Left ventricle myocardium superior (tissue), 1 donor: ENCODE measurements at places on chromosomes 12 and 14. TPM values are rescaled to one million over a fixed set of nuclear protein-coding genes. Genes with fewer than 3 reads are reported as not detected.

DNA sequence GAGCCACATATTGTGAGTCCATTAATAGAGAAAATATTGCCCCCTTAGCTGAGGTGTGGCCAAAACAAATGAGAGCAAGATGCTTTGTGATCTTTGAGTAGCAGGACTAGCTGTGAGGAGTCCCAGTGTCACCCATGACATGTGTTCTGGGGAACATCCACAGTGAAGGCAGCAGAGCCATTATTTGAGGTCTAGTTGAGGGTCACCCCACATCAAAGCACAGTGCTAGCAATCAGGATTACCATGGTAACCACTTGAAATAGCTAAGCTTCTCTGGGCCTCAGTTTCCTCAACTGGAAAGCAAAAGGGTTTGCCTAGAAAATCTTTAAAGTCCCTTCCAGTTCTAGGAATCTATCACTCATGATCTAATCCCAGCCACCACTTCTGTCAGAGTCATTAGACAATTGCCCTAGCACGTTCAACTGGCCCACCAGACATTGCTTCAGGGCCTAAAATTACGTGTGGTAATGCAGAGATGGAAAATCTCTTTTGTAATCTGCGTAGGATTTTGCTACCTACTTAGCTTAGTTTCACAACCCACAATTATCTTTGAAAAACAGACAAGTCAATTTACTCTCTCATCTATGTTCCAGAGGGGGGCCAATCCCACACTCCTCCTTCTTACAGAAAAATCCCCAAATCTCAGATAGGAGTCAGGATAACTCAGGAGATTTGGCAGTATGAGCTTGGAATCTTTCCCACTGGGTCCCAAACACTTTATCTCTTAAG, 251.2 kb upstream of the EGLN3 start:
- no peak for DNase-seq

DNA sequence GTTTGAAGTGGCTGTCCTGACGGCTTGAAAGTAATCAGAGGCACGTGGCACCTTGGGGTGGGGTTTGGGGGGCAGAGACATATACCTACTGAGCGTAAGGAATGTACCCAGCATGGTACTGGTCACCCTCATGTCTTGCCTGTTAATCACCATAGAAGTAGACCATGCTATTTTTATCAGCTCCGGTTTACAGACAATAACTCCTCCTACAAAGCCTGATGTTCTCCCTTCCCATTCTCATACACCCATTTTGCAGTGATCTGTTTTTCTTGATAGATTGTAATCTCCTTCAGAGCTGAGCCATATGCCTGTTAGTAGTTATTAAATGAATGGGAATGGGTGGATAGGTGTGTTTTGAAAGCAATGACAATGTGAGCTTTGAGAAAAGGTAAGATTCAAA, 10.5 kb downstream of the EVL start:
- DNase-seq, result no peak

- no peak for DNase-seq
Measured at GRCh38 chr14:25050269-25051150, 563 bp upstream of the STXBP6 start.

DNA sequence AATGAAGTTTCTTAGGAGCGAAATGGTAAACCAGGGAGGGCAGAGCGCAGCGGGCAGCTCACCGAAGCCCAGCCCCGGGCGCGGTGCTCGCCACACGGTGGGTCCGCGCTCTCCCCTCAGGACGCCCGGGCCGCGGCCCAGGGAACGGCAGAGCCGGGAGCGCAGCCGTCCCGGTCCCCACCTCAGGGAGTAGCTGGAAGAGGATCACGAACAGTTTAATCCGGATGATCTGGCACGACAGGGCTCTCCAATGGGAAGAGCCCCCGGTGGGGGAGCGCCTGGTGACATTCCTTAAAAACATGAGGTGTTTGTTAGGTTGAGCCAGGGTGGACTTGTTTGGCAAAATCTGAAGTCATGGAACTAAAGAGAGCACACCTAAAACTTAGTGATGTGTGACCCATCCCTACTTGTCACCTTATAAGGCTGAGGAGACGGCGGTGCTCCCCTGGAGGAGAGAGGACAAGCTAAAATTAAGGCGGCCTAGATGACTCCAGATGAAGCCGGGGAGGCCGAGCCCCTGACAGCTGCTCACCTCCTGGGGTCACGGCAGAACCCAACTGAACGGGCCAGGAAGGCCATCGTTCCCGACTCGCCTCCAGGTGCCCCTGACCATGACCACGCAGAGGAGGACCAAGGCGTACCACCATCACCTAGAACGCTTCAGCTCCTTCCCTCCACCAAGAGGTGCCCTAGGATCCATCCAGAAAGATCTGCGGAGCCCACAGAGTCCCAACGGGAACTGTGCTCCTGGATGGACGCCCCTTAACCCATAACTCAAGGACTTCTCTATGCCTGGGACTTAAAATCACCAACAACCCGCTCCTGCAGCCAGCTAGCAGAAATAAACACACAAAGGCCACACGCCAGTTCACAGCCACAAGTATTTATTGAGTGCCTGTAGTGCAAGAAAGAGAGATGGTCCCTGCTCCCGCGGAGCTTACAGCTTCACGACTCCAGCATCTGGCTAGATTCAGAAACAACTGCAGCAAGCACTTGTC, 866 bp upstream of the PITPNM2 start:
- DNase-seq, result no peak

Gene LALBA
- not detected for total RNA-seq

Gene PTPRB
- total RNA-seq, result 34.4 TPM

Gene PTPRR
- total RNA-seq, result 0.55 TPM

DNA sequence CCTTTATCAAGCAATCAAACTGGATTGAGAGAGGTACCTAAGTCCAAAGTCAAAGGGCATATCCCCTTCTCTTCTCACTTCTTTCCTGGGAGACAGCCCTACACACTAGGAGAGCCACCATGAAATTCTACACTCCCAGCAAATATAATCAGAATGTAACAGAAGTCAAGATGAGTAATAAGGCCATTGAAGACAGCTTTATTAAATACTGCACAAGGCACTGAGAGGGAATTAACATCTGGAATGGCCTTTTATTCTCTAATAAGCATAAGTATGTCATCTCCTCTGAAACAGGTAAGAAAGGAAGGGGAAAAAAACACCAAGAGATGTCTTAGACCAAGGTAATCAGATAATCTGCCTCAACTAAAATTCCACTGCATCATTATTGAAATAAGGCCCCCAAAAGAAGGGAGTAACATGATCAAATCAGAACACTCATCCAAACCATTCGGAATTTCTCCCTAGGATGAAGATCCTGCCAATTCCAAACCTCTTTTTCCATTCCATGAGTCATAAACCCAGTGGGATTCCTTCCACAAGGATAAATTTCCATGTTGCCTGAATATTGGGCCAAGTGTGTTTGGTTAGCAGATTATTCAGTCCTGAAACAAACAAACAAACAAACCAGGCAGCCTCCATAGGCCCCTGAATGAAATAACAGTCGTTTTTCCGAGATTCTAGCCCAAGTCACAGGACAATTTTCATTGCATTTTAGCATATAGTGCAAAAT, 19.9 kb downstream of the SLC35F4 start:
- no peak for DNase-seq

DNA sequence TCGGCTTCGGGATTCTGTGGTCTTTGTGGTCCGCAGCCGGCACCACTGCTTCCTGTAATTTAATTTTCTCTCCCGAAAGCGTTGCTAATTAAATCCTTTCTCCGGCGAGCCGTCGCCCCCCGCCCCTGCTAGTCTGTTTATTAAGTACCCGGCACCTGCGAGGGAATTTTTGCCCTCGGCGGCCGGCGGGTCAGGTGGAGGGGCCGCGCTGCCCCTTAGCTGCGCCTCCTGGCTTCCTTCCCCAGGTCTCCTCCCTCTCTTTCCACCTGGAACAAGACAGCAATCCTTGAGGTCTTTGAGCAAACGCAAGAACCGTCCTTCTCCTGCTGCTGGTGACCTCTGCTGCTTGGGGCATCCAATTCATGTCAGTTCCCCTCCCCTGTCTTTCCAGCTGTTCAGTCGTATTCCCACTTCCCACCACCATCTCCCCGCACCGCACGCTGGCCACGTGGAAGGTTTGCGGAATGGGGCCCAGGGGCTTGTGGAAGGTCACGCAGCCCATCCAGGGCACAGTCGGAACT, 16.2 kb downstream of the ZDHHC22 start:
- DNase-seq, result no peak

Gene C12orf54
- total RNA-seq, result not detected

- no peak for DNase-seq
Measured at GRCh38 chr14:60102389-60102788, 10.7 kb downstream of the PCNX4 start.

- no peak for DNase-seq
Measured at GRCh38 chr12:4472046-4472445, 26.4 kb upstream of the FGF6 start.

DNA sequence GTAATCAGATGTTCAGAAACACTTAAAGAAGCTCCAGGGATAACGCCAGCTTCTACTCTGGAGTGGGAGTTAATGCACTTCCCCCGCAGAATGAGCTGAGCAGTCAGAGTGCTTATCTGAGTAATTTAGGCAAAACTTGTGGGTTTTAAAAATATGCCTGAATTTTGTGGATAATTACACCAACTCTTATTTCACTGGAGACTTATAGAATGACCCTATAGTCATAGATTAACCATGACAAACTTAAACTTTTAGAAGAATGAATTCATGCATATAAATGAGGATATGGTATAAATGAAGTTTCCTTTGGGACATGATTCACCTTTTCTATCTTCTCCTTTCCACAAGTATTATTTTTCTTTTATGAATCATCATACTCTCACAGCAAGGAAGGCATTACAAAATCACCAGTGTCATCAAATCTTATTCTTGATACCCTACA, 241.1 kb upstream of the FBXO33 start:
- no peak for DNase-seq

GRCh38 chr12:26473291-26473690, 277.9 kb downstream of the SSPN start:
- DNase-seq, result no peak

Gene SCAF11
- 79.9 TPM for total RNA-seq

- DNase-seq, result no peak
Measured at GRCh38 chr14:97688631-97689336, 891.6 kb downstream of the VRK1 start.

- DNase-seq, result no peak
Measured at GRCh38 chr12:29957835-29958234, 174.1 kb upstream of the TMTC1 start.

- DNase-seq, result no peak
Measured at GRCh38 chr12:55957106-55957859, 8.6 kb downstream of the PMEL start.

Gene ARHGAP9
- 5.7 TPM for total RNA-seq

DNA sequence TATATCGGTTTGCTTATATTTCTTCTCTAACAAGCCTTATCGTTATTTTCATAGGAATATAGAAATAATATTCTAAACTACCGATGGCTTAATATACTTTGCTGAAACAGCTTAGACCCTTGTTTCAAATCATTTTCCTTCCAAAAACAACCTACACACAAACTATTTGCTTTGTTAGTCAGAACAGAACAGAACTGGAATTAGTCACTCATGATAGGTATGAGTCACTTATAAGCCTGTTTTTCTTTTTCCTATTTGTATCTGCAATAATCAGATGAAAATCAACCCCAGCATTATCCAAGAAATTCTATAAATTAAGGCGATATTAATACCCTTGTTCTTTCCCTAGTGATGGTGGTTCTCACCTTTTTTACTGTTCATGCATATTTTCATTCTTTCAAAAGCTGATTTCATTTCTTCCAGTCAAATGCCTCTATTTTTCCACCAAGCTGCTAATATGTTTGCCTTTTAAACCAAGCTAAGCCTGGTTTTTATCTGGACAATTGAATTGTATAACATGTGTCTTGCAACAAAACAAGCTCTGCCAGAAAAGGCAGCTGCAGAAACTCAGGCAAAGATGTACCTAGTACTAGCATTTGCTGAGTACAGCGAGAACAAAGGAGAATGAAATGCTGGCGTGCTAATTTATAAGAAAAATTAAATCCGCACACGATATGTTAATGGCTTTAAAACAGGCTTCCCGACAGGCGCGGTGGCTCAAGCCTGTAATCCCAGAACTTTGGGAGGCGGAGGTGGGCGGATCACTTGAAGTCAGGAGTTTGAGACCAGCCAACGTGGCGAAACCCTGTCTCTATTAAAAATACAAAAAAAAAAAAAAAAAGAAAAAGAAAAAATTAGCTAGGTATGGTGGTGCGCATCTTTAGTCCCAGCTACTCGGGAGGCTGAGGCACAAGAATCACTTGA, 1418.2 kb downstream of the AACS start:
- no peak for DNase-seq

Gene TAS2R43
- not detected for total RNA-seq

DNA sequence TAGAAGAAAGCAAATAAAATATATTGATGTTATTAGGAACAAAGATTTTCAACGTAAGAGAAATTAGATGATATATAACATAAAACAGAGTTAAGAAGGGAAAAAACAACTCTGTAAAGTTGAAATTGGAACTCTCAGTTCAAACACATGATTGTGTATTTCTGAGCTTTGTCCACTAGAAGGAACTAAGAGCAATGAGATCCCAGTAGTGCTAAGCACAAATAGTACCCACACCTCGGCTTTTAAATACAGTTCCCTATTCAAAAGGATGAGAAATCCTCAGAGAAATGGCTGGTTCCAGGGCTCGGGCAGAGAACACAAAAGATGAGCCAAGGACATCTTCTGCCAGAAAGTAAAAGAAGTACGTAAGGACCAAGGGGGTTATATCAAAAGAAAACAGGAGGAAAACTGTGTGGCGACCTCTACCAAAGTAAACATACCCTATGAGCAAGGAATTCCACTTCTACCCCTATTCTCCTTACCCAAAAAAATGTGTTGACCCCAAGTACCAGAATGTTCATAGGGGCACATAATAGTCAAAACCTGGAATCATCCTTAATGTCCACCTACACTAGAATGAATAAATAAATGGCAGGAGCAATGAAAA, 96.6 kb downstream of the SPTSSA start:
- no peak for DNase-seq

DNA sequence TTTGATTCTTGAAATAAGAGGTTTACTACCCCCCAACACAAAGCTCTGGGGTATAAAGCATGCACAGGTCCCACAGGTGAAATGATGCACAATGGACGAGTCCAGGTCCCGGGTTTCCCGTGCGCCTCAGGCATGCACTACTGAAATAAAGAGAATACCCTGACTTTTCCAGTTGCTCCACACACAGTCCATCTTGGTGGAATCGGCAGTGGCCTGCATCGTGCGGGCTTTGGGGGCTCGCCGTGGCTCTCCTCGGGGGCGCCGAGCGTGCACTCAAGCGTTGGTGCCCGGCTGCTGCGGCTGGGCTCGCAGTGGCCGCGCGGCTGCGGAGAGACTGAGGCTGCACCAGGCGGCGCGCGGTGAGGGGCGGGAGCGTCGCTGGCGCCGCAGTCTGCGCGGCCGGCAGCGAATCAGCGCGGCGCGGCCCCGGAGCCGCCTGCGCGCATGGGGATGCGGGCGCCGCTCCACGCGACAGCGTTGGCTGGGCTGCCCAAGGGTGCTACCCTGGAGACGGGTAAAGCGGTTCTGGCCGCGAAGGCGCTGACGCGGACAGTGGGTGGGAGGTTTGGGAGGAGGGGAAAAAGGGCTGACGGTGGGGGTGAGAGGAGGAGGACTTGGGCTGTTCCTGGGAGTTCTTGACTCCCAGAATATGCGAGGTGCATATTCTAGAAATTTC, 53.8 kb upstream of the CCDC175 start:
- DNase-seq, result no peak

Gene CLEC14A
- 33.1 TPM for total RNA-seq
